Inflammatory macrophage treated with lipopolysaccharide for 1 hour (primary cell): ENCODE measurements at places on chromosomes 6 and 20.
A peak's percentile ranks its signal among the peaks of the same experiment; 100 is the strongest.

- DNase-seq: no peak
Observed at GRCh38 chr6:106369739-106370138, 9.2 kb downstream of the CRYBG1 start.

GRCh38 chr6:108777536-108777935 lies 70.7 kb upstream of the ARMC2 start:
- DNase-seq: no peak

- peak; percentile 88 for DNase-seq
Observed at GRCh38 chr6:5979650-5980420, 26.9 kb downstream of the NRN1 start.

GRCh38 chr20:44858606-44859360 lies 26.7 kb upstream of the YWHAB start:
- no peak for DNase-seq

GRCh38 chr6:33865478-33866077 lies 61.8 kb upstream of the MLN start:
- no peak for DNase-seq
